Fibroblast of skin of left biceps (primary cell): ENCODE measurements at places on chromosomes 5 and 9.
A peak's percentile ranks its signal among the peaks of the same experiment; 100 is the strongest.

GRCh38 chr9:129610473-129611306 lies 10.2 kb downstream of the C9orf50 start:
- no peak for DNase-seq

DNA sequence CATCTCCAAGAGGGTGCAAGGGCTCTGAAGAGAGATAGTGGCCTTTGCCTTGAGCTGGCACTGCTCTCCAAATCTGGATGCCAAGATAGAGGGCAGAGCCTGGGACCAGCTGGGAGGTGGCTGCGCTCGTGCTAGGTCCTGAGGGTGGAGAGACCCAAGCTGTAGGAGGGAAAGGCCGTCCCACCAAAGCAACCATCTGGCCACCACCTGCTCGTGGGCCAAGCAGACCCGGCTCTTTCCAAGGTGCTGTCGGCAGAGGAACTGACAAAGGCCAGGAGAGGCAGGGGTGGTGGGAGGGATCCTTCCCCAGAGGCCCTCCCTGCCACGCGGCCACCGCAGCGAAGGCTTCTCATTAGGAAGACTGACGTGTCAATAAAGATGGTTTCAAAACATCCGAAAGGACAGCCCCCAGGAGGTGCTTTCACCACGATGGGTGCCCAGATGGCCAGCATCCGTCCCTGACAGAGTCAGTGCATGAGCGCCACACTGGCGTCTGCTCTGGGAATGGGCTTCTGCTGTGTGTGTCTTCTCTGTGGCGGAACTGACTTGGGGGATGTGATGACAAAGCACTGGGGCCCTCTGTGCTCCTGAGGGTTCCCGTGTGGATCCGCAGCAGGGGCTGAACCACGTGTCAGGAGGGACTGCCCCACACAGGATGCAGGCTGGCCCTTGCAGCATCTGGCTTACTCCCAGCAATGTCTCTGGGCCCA lies 213.5 kb downstream of the FANCC start:
- no peak for DNase-seq

DNA sequence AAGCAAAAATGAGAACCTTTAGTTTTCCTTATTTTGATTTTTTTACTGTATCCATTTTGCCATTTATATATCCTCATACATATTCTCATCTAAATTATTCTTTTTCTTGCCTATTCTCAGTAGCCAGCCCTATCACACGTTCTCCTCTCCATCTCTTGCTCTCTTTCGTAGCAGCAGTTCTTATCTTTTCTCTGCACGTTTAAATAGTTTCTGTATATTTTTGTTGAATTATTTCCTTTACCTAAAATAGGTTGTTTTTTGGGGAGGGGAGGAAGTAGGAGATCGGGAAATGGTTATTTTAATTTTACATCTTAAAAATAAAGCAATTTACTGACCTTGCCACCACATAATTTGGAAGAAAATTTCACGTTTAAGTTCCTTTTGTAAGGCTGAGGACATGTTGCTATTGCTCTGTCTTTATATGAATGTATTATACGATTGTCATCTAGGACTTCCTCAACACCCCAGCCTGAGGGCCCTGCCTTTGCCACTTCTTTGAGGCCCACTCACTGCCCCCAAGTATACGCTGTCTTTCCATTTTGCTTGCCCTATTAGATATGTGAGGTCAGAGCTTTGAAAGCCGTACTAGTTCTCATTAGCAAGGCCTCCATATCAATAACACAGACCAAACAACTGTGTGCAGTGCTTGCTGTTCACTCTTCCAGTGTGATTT lies 140.3 kb downstream of the GNAQ start:
- DNase-seq, result no peak

DNA sequence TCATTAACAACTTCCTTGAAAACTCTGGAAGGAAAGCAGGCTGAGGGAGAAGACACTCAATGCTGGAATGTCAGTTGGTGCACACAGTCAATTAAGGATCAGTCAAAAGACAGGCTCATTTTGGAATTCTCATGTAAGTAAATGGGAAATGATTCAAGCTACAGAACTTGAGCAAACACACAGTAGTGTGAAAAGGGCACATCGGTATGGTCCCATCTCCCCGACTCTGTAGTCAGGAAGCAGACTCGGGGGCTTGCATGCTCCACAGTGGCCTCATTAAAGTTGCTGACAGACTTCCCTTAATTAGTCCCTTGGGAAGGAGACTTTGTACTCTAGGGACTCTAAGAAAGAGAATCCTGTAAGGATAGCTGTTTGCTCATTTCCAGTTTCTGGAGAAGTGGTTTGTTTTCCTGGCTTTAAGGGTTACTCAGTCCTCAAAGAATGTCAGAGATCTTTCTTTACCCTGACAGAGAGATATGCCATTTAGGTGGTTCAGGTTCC lies 339.2 kb downstream of the ADAMTS6 start:
- peak; percentile 72 for DNase-seq

- no peak for DNase-seq
Measured at GRCh38 chr5:91257301-91257700, 125.8 kb downstream of the ARRDC3 start.

- no peak for DNase-seq
Measured at GRCh38 chr9:131585375-131585774, 40.1 kb downstream of the PRRT1B start.

GRCh38 chr5:152246401-152246800 lies 158.7 kb downstream of the NMUR2 start:
- DNase-seq, result no peak

GRCh38 chr5:80308526-80308925 lies 11.3 kb upstream of the SPZ1 start:
- DNase-seq, result no peak

DNA sequence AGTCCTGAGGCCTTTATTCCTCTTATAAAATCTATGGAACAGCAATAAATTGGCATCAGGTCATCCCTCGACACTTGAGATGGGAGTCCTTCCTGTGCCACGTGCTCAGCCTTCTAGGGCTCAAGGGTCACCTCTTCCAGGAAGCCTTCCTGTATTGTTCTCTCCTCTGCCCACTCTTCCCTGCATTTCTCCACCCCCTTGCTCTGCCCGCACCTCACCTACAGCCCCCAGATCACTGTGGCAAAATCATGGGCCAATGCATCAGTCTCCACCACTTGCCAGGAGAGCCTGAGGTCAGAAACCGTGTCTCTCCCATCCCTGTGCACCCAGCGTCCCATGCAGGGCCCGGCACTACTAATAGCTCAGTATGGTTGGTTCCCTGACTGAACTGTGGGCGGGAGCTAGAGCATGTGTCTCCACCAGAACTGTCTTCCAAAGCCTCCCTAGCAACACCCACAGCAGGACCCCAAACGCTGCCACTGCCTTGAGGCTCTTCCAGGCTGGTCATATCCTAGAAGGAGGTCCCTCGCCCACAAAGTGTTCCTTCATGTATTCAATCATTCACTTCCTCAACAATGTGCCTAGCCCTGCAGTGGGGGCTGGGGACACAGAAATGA lies 13.5 kb downstream of the DUSP1 start:
- DNase-seq, result no peak

GRCh38 chr9:96663506-96664120 lies 8.5 kb upstream of the PRXL2C start:
- DNase-seq, result no peak

DNA sequence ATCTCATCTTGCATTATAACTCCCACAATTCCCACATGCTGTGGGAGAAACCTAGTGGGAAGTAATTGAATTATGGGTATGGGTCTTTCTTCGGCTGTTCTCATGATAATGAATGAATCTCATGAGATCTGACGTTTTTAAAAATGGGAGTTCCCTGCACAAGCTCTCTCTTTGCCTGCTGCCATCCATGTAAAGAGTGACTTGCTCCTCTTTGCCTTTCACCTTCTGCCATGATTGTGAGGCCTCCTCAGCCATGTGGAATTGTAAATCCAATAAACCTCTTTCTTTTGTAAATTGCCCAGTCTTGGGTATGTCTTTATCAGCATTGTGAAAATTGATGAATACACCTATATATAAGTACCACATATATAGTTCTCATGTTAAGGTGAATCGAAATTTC lies 961.7 kb upstream of the COX7C start:
- no peak for DNase-seq

DNA sequence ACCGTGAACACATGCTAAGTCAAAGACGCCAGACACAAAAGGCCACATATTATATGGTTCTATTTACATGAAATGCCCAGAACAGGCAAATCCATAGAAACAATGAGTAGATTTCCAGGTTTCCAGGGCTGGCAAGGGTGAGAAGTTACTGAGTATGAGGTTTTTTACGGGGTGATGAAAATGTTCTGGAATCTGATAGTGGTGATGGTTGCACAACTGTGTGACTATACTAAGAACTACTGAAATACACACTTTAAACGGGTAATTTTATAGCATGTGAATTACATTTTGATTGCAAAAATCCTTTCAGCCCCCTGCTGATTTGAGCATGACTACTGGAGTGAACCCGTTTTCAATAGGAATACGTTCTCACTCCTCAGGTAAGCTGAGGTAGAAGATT lies 46.7 kb upstream of the TBC1D9B start:
- DNase-seq, result no peak

- DNase-seq, result no peak
Measured at GRCh38 chr5:5675511-5675910, 253.0 kb downstream of the ICE1 start.

DNA sequence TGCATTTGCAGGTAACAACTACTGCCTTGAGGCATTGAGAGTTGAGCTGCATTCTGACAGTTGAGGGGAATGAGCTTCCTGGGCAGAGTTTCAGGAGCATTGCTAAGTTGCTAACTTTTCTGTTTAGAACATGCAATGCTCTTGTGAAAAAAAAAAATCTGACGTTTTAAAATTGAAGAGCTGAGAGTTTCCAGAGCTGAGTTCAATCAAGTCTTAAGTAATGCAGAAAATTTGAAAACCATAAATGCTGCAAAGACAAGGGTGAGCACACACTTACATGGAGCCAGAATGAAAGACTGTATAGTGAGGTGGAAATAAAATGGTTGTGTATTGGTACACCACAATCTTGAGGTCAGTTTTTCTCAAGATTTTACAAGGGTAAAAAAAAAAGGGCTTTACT lies 166.0 kb downstream of the GABRB2 start:
- DNase-seq, result no peak
